ENCODE measurements at places on chromosomes 6 and 20.
A peak's percentile ranks its signal among the peaks of the same experiment; 100 is the strongest.

GRCh38 chr20:3208786-3209256 lies 477 bp upstream of the ITPA start:
- DNase-seq: peak; percentile 21

DNA sequence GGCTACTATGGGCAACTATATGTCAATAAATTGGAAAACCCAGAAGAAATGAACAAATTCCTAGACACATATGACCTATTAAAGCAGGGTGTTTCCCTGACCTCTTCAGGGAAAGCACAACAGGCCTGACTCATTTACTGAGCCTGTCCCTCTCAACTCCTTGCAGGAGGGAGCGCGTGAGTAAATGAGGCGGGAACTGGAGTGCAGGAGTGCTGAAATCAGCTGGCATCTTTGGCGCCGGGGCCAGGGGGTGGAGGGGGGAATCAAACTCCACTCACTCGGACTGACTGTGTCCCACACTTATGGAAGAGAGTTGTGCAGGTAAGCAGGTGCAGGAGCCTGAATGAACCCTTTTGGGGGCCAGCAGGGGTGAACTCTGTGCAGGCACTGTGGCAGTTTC lies 671.2 kb upstream of the PTCHD4 start:
- peak; percentile 56 for DNase-seq

GRCh38 chr6:12973386-12973785 lies 256.8 kb downstream of the PHACTR1 start:
- peak; percentile 47 for DNase-seq

DNA sequence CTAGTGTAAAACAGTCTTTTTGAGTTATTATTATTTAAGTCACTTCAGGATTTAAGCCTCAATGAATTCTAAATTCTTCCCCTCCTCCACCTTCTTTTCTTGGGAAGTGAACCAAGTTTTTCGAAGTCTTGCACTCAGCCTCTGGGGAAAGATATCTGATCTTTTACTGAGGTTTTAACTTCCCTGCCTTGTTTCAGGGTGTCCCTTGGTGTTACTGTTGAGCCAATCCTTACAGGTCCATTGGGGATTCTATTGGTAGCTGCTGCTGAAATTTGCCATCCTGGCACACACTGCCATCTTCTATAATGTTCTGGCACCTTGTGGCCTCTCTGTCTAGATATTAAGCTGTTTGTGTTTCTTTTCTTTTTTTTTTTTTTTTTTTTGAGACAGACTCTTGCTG lies 31.7 kb downstream of the BEND6 start:
- no peak for DNase-seq

- DNase-seq: no peak
These were observed 4.9 kb downstream of the TOMM34 start for GRCh38 chr20:44955270-44955669.

GRCh38 chr6:21098744-21099143 lies 494.8 kb upstream of the SOX4 start:
- DNase-seq: no peak

GRCh38 chr6:103925317-103925716 lies 934.4 kb downstream of the HACE1 start:
- no peak for DNase-seq

GRCh38 chr20:2799688-2800520 lies 523 bp downstream of the CPXM1 start:
- no peak for DNase-seq

- peak; percentile 78 for DNase-seq
These were observed 54.0 kb upstream of the BTN3A2 start for GRCh38 chr6:26311012-26311384.

- no peak for DNase-seq
These were observed 21.3 kb upstream of the SGK1 start for GRCh38 chr6:134339216-134339615.

DNA sequence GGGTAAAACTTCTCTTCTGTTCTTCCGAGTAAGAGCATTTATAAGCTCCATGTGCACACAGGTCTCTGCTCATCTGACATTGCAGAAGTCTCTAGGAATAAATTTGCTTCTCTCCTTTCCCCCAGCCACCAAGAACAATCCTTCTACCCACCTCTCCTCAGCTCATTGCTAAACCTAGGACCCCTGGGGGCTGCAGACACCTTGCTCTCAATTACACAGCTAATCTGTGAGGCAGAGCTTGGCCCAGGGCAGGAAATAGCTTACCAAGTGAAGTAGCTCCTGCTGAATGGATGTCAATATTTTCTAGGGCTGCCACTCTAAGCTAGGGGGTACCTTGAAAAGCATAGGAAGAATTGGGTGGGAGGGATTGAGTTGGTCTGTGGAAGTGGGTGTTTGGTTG lies 44.0 kb downstream of the EIF2S2 start:
- DNase-seq: no peak

DNA sequence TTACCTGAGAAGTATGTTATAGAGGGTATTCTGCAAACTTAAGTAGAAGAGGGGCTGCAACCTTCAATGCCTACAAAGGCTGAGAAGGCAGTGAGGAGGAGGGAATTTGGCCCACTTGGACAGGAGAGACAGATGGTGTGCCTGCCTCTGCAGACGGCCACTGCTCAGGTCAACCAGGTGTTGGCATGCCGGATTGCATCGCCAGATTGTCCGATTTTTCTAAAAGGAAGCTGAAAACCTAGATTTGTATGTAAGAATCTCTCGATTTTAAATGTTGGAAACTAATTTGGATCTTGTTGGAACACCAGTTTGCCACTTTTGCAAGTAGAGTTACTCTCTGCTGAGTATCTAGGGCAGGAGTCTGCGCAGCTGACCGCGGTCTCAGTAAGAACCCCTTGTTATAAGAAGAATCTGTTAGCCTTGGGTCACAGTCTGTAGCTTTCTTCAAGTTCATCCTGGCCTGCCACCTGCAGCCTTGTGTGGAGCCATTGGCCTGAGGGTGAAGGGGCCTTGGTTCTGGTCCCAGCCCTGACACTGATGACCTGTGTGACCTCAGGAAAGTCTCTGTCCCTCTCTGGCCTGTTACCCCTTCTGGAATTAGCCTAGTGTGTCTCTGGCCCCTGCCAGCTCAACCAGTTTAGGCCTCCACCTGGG lies 54.4 kb downstream of the TGM2 start:
- no peak for DNase-seq

- peak; percentile 29 for DNase-seq
These were observed 23.9 kb downstream of the ARMC2 start for GRCh38 chr6:108872141-108872557.
